ENCODE measurements at places on chromosomes 4 and X. TPM values are rescaled to one million over a fixed set of nuclear protein-coding genes. Genes with fewer than 3 reads are reported as not detected.

- no peak for DNase-seq
Observed at GRCh38 chr4:40530961-40531635, 98.6 kb downstream of the RBM47 start.

DNA sequence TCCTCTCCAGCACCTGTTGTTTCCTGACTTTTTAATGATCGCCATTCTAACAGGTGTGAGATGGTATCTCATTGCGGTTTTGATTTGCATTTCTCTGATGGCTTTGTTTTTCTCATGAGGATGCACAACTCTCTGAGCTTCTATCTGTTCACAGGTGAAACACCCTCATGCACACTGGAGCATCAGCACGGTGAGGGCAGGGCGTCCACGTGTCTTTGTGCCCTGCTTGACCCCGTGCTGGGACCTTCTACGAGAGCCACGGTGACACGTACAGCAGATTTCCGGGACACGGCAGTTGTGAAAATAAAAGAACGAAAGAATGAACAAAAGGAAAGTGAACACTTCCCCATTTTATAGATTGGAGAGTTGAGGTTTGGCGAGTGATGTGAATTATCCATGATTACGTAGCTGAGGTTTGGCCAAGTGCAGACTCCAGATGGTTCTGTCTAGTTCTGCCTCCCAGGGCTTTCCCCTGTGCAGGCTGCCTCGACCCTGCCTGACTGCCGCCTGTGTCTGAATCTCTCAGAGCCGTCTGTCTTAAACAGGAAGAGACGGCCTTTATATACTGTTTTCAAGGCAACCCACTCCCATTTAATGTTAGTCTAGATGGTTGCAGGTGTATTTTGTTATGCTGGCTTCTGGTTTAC is 67.8 kb upstream of the SORBS2 start:
- no peak for DNase-seq

The CYP4V2 gene
- total RNA-seq = 1.1 TPM

DNA sequence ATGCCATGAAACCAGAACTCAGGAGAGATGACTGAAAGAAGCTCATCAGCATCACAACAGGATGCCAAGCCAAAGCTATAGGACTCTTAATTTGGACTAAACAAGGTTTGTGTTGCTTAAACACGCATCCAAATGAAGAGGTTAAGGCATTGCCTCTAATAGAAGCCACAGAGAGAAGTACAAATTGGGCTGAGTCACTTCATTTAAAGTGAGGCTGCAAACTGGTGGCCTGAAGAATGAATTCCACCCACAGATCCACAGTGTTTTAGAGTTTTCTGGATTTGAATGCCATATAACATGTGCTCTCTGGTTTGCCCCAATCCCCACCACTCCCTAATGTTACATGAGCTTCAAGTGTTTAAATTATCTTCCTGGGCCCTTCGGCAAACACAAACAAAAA is 103.5 kb downstream of the FIP1L1 start:
- no peak for DNase-seq

The ATP11C gene
- 61.3 TPM for total RNA-seq

The PABPC5 gene
- total RNA-seq = not detected

The CENPVL2 gene
- total RNA-seq = not detected

DNA sequence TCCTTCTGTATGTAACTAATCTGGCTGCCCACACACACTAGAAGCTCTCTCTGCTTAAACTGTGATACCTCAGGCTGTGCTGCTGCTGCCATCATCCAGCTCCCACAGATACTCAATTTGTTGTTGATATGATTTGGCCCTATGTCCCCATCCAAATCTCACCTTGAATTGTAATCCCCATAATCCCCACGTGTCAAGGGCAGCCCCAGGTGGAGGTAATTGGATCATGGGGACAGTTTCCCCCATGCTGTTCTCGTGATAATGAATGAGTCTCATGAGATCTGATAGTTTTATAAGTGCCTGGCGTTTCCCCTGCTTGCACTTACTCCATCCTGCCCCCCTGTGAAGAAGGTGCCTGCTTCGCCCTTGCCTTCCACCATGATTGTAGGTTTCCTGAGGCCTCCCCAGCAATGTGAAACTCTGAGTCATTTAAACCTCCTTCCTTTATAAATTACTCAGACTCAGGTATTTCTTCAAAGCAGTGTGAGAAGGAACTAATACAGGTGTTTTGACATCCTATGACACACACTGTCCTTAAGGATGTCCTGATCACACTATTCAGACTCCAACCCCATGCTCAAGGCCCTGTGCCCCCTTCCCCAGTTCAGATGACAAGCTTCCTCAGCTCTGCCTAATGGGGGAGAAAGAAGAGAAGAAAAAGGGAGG is 2.9 kb upstream of the ATOH1 start:
- no peak for DNase-seq

The ZAR1 gene
- not detected for total RNA-seq

The RRH gene
- 0.15 TPM for total RNA-seq

GRCh38 chrX:9997524-9997923 is 30.4 kb downstream of the CLDN34 start:
- DNase-seq = no peak

DNA sequence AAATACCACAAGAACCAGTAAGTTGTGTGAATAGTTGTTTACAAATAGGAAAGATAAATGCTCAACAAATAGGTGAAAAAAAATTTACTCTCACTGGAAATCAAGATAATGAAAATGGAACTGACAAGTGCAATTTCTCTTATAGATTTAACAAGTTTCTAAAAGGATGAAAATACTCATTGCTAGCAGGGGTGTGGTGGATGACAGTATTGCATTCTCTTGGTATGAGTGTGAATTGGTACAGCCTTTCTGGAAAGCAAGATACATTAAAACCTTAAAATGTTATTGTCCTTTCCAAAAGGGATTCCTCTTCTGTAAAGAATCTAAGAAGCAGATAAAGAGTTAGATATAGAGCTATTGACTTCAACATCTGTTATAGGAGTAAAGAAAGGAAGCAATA is 240.0 kb upstream of the RPS6KA3 start:
- DNase-seq = no peak

DNA sequence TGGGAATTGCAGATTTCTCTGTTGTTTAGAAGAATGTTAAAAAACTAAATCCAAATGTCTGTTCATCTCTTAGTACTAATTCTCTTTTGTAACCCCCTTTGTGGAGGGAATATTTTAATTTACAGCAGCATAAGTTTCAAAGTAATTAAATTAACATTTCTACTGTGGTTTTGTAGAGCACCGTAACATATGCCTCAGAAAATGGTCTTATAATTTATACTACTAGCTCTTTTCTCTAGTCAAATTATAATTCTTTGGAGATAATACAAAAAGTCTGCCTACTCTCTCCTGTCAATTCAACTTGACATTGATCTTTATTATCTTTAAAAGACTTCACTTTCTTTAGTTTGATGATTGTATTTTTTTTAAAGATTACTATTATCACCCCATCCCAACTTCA is 759.0 kb downstream of the ADGRL3 start:
- no peak for DNase-seq

DNA sequence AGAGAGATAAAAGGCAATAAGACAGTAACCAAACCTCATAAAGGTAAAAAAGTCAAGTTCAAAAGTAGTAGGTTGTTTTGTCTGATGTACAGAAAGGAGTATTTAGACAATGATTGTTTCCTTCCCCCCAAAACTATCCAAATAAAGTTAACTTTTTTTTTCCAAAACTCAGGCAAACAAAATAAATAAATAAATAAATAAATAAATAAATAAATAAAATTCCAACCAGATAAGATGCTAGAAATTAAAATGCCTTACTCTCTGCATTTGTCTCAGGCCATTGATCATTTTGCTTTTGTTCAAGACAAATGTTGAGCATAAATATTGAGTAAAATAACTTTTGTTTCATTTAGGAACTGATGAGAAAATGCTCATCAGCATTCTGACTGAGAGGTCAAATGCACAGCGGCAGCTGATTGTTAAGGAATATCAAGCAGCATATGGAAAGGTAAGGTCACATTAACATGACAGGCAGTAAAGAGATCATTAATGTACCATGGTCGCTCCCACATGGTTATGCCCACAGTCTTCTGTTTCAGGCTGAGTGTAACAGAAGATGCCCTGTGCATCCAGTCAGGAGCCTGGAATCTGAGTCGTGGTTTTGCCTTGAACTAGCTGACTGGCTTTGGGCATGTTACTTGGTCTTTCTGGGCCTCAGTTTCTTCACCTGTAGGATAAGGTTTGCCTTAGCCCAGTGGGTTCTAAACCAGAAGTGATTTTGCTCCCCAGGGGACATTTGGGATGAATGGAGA is 27.3 kb downstream of the ANXA3 start:
- no peak for DNase-seq

- no peak for DNase-seq
Observed at GRCh38 chr4:182600856-182601255, 316.3 kb downstream of the DCTD start.

DNA sequence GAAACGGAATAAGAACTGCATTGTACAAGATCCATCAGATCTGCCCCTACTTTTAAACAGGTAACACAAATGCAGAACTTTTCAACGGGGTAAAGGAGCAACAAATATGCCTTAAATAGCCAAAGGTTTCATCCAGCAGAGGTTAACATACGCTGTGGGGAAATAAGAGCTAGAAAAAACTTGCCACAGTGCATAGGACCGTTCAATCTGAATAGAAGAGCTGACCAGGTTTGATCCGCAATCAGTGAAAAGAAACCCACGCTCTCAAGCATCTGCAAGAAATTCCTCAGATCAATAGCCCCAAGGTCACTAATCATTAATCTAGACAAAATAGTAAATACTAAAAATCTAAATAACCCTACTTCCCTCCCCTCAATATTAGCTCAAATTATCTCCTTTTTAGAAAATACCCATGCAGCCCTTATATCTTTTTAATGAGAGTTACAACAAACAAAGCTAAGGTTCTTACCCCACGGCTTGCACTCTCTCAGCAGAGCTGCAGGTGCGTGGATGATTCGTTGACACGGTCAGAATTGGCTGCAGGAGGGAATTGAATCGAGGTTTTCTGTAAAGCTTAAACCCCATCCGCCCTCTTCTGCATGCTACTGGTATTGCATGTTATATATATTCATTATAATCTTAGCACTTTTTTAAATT is at the start of gene TLR10:
TLR10 (minus strand) TSS at position 539 of the 657 bp plus-strand sequence. CDS start 7,400 bp downstream, outside the sequence.
- no peak for DNase-seq

The SYNPO2 gene
- 0.28 TPM for total RNA-seq

- no peak for DNase-seq
Observed at GRCh38 chr4:77163641-77164040, 6.6 kb downstream of the CCNG2 start.

GRCh38 chrX:37679888-37680287 is 5.7 kb upstream of the XK start:
- no peak for DNase-seq

The TRO gene
- 2.4 TPM for total RNA-seq

DNA sequence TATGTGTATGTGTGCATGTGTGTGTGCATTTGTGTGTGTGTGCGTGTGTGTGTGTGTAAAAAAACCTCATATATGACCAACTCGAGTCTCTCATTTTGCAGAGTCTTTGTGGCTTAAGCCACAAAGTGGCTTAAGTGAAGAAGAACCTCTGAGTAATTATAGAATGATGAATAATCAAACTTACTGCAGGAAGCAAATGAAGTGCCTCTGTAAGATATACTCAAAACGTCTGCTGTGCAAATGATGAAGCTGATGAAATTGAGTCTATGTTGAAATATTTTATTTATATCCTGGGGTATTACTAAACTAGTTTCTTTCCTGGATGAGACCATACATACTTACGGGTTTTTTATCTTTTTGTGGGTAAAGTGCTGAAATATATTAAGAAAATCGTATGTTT is 1198.7 kb downstream of the PCDH7 start:
- no peak for DNase-seq

GRCh38 chr4:88756149-88756548 is 58.5 kb upstream of the NAP1L5 start:
- no peak for DNase-seq

DNA sequence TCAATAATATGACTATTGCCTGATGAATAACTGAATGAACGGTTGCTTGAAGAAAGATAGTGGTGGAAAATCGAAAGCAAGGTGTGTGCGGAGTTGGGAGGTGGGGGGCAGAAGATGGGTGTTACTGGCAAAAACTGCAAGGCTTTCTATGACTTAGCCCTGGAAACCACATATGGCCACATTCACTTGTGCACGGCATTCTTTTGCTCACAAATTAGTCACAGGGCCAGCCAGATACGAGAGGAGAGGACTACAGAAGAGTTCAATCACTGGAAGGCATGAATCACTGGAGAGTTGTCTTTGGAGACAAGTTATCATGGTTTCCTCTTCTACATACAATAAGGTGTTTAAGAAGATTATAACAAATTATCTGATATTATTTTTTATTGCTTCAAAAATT is 626.5 kb upstream of the CPEB2 start:
- DNase-seq = no peak

DNA sequence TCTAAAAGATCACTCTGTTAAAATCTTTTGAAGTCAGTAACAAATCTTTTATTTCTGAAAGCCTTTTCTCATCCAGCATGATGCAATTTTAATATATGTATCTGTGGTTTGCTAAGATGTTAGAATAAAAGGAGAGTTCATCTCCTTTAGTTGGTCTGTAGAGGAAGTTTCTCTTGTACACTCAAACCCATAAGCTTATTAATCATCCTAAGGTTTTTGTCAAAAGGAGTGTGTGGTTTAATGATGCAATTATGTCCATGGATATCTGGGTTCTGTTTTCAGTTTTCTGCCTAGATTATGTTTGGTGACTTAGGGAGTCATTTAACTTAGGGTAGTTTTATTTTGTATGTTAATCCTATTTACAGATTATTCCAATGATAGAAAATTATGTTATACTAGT is 52.1 kb upstream of the NDST4 start:
- no peak for DNase-seq

The PCYT1B gene
- total RNA-seq = 0.03 TPM

The SOX3 gene
- not detected for total RNA-seq

- DNase-seq = no peak
Observed at GRCh38 chr4:146176891-146177290, 1.4 kb downstream of the LSM6 start.
